ENCODE measurements at places on chromosomes 4 and X.

DNA sequence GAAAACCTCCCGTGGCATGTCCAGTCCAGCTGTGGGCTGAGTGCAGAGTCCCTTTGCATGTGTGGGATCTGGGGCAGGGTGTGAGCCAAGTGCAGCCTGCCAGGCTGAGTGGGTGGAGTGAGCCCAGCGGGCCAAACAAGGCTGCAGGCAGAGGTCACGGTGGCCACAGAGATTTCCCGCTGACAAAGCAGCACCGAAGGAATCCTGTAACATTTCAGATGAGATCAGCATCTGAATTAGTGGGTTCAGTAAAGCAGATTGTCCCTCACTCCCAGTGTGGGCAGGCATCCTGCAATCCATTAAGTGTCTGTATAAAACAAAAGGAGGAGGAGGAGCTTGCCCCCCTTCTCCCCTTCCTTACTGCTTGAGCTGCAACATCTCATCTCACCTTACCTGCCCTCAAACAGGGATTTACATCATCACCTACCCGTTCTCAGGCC, 324.4 kb downstream of the FAT4 start:
- DNase-seq, result peak; percentile 52

- no peak for DNase-seq
Observed at GRCh38 chr4:67883902-67884301, at the start of gene TMPRSS11D. TSS of gene TMPRSS11D (minus strand) at chr4:67884002. CDS start at chr4:67883933, 69 bp downstream.

DNA sequence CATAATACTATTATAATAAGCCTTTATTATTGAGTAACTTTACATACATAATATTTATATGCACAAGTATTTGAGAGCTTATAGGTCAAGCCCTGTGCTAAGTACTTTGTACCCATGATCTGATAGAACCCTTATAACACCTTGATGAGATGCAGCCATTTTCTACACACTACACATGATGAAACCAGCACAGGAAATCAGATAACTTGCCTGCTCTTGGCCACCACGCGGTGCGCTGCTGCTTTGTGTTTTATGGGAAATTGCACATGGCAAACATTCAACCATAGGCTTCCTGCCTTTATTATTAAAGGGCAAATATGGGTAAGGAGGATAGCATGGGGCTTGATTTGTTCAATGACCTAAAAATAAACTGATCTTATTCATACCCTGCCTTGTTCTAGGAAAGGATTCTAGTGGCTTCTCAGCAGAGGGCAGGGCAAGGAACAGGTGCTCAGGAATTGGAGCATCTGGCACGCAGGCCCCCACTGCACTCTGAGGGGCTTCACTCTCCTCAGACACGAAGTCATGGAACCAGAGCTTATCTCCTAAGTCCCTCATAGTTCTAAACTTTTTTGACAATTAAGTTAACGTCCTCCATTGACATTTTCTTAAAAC, 31.6 kb upstream of the NAP1L5 start:
- no peak for DNase-seq

DNA sequence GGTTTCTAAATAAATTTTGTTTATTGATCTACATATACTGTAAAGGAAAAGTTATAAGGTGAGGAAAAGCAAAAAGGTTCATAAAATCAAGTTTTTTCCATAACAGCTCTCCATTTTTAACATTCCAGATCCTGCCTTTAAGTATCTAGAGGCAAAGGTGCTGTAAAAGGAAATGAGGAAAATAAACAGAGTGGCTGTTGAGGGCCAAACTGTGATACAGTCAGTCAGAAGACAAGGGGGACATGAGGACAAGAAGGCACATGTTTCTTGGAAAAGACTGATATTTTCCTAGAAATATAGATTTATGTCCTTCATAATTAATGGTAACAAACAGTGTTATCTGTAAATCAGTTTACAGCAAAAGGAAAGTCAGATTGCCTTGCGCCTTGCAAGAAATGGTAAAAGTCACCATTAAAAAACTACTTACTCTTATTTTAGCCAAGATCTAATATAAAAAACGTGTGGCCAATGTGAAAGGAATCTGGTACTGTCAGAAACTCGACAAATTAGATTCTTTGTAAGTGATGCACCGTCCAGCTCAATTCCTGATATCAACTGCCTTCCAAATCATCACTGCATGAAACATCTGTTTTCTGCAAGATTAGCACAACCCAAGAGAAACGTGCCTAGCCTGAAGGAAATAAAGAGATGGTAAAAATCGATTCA, 34.0 kb upstream of the VEGFD start:
- no peak for DNase-seq

DNA sequence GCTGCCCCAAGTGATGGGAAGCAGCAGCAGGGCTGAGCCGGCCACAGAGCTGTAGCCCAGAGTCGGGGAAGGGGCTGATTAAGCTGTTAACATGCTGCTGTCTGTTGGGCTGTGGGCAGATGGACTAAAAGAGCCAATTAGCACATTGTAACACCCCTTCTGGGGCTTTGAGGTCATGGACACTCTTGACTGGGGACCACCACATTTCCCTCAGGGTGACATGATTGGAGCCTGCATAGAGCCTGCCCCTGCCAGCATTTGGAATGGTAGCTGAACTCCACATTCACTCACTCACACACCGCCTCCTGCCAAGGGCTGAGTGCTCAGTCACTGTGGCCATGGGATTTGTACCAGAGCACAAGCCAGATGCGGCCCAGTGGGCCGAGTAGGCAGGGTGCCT, 646.9 kb downstream of the FAT4 start:
- no peak for DNase-seq

GRCh38 chrX:153554519-153555167, 37.2 kb downstream of the ATP2B3 start:
- peak; percentile 76 for DNase-seq
